ENCODE measurements at places on chromosomes 13 and 19.

- no peak for DNase-seq
These were observed 15.0 kb downstream of the IGLON5 start for GRCh38 chr19:51326216-51327065.

DNA sequence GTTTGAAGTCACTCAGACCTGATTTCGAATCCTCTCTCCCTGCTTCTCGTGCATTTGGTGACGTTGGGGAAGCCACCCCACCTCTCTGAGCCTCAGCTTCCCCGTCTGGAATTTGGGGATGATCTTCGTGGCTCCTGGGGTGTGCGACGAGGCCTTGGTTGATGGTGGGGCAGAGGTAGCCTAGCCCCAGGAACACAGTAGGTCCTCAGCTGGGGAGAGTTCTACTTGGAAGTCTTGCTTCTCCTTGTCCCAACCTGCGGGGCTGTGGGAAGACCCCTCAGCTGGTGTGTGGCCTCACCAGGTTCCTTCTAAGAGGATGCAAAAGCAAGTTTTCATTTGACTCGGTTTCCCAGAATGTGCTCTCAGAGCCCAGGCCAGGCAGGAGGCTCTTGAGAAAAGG is 13.1 kb downstream of the HPN start:
- DNase-seq = no peak

- no peak for DNase-seq
These were observed 64.3 kb downstream of the ZNF66 start for GRCh38 chr19:20840371-20840770.

DNA sequence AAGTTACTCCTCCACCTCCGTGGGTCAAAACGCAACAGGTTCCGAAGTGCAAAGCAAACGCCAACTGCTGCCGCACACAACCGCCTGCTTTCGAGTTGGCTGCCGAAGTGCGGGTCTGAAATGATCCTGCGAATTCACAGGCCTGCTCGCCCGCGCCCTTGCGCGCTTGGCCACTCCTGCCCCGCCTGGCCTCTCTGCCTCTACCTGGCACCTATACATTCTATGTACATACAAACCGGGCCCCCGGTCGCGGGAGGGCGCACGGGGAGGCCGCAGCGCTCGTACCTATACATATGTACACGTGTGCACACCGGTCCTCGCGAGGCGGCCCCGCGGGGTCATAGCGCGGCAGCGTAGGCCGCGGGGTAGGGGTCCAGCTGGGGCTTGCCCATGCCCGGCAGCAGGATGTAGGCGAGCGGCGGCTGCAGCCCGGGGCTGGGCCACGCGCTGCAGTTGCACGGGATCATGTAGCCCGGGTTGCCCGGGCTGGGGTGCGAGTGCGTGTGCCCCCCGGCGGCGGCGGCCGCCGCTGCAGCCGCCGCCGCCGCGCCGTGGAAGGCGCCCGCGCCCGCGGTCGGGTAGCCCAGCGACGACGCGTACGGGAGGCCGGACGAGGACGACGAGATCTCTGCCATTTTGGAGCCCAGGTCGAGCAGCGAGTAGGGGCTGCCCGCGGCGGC is 1.3 kb downstream of the SOX21 start:
- no peak for DNase-seq

DNA sequence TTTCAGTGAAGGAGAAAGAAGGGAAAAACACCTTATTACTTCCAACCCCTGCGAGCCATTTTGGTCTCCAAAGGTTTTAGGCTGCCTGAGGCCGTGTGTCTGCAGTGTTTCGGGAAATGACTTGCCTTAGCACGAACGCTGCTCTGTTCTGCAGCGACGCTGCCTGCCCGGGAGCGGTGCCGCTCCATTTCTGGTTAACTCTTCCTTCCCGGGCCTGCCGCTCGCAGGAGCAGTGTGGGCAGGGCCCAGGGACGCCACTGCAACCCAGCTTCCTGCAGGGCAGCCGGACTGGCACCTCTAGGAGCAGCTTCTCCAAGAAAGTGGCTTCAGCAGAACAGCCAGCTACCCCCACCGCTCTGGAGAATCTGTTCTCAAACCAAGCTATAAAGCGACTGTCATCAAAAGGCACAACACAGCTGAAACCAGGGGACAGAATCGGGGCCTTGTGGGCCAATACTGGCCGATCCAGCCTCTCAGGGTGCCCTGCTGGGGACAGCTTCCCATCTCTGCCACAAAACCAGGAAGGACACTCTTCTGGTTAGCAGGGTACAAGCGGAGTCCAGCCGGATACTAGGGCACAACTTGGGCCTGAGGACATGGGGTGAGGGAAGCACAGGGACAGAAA is 72.2 kb downstream of the KCTD15 start:
- no peak for DNase-seq

- no peak for DNase-seq
These were observed 20.8 kb upstream of the SLC25A30 start for GRCh38 chr13:45439008-45439407.

DNA sequence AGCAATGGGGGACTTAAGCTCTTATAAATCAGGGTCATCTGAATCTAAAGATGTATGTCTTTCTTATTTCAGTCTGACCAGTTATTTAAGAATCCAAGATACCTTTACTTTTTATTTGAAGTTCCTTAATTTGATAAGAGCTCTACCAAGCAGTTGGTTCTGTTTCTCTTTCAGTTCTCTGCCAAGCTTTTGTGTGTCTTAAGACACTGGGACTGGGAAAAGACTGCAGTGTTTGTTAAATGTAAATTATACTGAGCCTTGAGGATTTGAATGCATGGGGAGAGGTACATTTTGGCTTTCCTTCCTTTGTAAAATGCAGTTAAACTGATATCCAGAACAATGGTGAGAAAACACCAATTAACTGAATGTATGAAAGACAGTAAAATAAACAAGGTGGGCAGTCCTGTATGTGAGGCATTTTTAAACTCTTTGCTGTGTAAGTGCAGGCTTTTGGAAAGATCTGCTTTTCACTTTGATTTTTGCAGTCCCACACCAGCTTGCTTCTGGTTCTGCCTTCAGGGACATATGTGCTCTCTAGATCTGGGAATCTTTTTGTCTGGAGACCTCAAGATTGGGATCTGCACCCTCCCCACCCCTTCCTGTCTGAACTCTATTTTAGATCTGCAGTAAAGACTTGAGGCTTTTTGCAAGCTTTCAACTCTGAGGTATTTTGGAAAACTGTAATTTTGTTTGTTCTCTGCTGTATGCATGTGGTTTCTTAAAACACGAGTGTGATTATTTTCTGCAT is 77.6 kb downstream of the LRCH1 start:
- no peak for DNase-seq

DNA sequence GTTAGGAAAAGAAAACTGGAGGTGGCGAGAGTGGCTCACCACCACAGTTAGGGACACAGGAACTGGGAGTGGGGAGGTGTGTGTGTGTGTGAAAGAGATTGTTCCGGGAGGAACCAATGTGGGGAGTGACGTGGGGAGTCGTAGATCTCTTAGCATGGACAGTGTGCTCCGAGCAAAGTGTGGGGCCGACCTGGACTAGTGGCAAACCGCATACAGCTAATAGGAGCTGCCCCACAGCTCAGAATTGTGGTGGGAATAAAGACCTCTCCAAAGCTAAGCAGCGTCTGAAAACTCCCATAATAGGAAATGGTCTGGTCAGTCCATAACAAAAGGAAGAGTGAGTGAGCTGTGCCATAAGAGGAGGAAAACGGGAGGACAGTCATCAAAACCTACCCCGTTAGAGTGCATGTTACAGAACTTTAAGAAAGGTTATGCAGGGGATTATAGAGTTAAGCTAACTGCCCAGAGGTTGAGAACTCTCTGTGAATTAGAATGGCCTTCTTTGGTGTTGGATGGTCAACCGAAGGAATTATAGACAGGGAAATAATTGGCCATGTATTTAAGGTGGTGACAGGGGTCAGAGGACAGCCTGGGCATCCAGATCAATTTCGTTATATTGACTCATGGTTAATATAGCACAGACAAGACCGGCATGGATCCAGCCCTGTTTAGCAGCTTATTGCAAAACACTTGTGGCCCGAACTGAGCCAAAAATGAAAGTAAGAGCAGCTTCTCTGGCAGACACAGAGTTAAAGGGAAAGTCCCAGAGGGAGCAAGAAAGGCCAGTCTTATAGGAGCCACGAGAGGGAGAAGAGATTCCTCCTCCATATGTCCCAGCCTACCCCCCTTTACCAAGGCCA is 8.9 kb upstream of the SLC15A1 start:
- DNase-seq = no peak

- no peak for DNase-seq
These were observed 271.2 kb downstream of the ENOX1 start for GRCh38 chr13:43515531-43515930.

- DNase-seq = no peak
These were observed 8.2 kb upstream of the ADAMTS10 start for GRCh38 chr19:8618751-8619150.

- no peak for DNase-seq
These were observed 27.7 kb upstream of the TPM4 start for GRCh38 chr19:16048583-16048982.

DNA sequence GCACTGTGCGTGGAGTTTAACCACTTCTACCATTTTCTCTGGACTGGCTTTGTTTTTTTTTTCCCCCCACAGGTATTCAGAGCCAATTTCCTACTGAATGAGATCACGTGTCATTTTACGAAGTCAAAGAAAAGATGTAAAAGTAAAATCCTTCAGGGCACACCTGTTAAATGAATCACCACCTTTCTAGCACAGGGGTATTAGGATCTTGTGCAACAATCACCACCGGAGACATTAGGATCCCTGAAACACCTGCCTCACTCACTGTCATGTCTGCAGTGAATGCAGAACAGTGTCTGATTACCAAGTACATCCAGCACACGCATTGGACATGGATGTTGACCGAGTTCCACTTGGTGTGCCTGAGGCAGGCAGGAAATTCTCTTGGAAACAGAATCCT is 17.2 kb downstream of the BRD4 start:
- DNase-seq = no peak

DNA sequence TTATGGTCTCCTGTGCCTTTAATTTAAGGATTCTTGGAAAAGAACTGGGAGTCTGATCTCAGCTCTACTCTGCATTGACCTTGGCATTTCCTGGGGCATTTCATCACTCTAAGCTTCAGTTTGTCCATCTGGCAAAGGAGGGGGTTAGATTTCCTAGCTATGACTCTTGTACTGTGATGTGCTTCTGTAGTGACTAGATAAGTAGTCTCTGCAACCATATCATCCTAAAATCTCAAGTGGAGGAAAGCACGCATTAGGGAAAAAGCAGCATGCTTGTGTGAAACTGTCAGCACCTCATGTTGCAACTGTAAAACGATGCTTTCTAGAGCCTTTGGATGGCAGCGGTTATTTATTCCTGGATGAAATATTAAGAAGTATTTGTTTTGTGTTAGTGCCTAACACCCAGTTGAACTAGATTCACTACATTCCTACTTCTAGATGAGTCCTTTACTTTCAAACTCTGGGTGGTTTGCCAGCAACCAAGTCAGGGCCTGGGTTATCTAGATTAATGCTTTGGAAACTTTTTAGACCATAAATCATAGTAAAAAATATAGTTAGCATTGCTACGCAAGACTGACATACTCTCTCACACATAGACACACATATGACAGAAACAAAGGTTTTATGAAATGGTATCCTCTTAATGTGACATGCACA is 6.8 kb downstream of the WDFY2 start:
- DNase-seq = no peak

DNA sequence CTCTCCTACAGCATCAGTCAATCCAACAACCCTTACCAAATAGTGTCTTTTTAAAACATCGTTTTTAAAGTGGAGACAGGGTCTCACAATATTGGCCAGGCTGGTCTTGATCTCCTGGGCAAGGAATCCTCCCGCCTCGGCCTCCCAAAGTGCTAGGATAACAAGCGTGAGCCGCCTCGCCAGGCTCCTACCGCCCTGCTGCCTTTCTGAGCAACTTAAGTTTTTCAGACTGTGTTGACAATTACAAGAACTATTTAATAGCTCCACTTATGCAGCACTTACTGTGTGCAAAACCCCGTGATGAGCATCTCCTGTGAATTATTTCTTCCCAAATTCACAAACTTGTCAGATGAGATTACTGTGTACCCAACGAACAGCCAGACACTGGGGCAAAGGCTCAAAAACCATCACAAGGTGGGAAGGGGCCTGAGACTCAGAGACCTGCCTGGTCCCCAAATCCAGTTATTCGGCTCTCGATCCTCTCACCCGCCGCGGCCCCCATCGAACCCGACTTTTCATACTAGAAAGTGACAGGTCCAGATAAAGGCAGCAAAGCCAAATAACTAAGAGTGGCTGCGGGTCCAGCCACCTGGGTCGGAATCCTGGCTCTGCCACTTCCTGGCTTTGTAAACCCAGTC is 581 bp downstream of the RPL18 start:
- DNase-seq = no peak

DNA sequence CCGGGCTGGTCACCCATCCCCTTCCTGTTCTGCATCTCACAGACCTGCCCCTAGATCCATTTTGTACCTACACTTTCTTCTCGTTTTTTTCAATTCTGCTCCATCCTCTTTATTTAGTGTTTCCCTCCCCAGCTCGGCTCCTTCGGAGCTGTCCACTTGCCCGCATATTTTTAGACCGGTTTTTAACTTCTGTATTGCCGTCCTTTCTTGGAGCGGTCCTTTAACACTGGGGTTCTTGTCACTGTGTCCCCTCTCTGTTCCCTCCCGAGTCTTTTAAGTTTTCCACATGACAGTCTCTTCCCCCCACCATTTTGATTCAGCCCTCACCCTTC is 1.7 kb downstream of the ARHGAP35 start:
- no peak for DNase-seq

GRCh38 chr13:84917252-84917878 is 881.9 kb downstream of the SLITRK6 start:
- no peak for DNase-seq

DNA sequence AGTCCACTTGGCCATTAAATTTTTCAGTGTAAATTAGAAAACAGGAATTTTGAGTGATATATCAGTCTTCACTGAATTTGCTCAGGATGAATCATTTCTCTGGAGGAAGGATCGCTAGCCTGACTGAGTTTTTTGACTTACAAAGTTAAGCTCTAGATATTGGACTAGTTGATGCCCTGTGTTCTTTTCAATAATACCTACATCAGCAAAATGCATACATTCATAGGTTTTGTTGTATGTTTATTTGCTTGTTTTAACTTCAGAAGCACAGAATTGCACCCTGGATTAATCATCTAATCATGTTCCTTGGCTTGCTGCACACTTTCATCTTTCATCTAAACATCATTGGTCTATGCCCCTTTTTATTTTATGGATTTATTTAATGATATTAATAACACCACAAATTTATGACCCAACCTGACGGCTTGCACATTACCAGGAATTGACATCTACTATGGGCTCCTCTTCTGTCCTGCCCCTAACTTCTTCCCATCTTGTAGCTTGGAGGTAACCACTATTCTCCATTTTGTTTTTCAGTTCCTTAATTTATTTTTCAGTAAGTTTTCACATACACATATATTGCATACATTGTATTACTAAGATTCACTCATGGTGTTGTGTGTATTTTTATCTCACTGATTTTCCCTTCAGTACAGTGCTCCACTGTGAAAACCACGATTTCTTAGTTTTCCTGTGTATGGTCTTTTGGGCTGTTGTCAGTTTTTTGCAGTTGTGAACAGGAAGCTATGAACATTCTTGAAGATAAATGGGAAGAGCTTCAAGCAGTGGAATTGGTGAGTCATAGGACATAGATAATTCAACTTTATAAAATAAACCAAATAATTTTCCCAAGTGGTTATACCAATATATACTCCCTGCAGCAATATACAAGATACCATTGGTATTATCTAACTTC is 23.3 kb downstream of the COMMD6 start:
- DNase-seq = no peak

GRCh38 chr13:114071991-114072390 is 60.4 kb downstream of the RASA3 start:
- DNase-seq = no peak

GRCh38 chr13:45207319-45207718 is 6.5 kb upstream of the KCTD4 start:
- no peak for DNase-seq

GRCh38 chr13:44967704-44968433 is 21.4 kb downstream of the NUFIP1 start:
- DNase-seq = no peak

- DNase-seq = peak; percentile 81
These were observed 16.2 kb downstream of the ZNF331 start for GRCh38 chr19:53553865-53554791.

Measured in spinal cord (tissue), 10 donors.